ENCODE measurements at places on chromosomes 3 and 15. TPM values are rescaled to one million over a fixed set of nuclear protein-coding genes. Genes with fewer than 3 reads are reported as not detected.

WWTR1 gene
- total RNA-seq: 105 TPM

HHLA2 gene
- total RNA-seq: not detected

GOLGA6L9 gene
- 5.2 TPM for total RNA-seq

IGSF11 gene
- 0.22 TPM for total RNA-seq

MON1A gene
- 12.4 TPM for total RNA-seq

CIP2A gene
- total RNA-seq: 8.6 TPM

TAMM41 gene
- total RNA-seq: 13.9 TPM

FBXO40 gene
- not detected for total RNA-seq

CYP1A1 gene
- 0.91 TPM for total RNA-seq

LIPC gene
- total RNA-seq: not detected

FAM3D gene
- not detected for total RNA-seq

ITIH1 gene
- not detected for total RNA-seq

CYP8B1 gene
- total RNA-seq: not detected

DNA sequence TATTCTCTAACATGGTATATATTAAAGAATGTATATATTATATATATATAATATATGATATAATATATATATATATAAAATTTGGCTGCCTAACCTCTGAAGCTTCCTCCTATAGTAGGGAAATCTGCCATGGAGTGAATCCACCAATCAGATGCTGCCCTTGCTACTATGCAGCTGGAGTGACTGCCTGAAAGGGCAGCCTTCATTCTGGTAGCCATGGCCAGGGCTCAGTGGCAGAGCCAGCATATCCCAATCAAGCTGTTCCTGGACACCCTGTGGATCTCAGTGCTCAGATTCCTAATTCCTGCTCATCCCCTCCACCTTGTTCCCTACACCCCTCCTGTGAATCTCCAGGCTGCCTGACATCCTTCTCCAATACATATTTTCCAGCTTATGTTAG, 2.2 kb upstream of the SH3GL3 start:
- DNase-seq: no peak

GRCh38 chr15:72058585-72058984, 59.4 kb downstream of the MYO9A start:
- DNase-seq: no peak

DNA sequence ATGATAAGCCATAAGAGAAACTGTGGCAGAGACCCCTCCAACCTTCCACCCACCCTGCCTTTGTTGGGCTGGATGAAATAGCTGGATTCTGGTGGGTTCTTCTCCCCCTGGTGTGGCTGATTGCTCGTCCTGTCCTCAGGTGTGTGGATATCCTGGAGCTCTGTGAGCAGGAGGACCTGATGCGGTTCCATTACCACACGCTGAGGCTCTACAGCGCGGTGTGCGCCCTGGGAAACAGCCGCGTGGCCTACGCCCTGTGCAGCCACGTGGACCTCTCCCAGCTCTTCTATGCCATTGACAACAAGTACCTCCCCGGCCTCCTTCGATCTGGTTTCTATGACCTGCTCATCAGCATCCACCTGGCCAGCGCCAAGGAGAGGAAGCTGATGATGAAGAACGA, 306.3 kb upstream of the CHRM5 start:
- DNase-seq: no peak

- peak; percentile 79 for DNase-seq
Observed at GRCh38 chr3:128482666-128483656, 10.0 kb downstream of the GATA2 start.

GRCh38 chr3:148205977-148206376, 491.7 kb upstream of the AGTR1 start:
- no peak for DNase-seq

DNA sequence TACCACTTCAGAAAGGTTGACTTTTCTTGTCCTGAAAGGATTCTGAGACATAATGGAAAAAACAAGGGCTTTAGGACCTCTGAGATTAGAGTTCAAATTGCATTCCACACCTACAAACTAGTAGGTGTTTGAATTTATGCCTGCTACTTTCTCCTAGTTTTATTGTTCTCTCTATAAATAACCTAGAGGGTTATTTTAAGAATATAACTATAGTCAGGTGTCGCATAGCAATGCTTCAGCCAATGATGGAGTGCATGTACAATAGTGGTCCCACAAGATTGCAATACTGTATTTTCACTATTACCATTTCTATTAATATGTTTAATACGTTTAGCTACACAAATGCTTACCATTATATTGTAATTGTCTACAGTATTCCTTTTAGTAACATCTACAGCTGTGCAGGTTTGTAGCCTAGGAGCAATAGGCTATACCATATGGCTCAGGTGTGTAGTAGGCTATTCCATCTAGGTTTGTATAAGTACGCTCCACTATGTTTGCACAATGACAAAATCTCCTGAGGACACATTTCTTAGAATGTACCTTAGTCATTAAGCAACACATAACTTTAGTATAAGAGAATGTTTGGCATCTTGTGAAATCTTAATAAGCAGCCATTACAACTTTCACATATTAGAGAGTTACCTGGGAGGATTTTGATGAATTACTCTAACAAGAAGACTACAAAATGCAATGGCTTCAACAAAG, 1352.5 kb downstream of the ZPLD1 start:
- DNase-seq: no peak

GRCh38 chr3:164459521-164460151, 618.7 kb downstream of the SI start:
- no peak for DNase-seq

GRCh38 chr3:97689962-97690361, 74.6 kb upstream of the ARL6 start:
- no peak for DNase-seq

DNA sequence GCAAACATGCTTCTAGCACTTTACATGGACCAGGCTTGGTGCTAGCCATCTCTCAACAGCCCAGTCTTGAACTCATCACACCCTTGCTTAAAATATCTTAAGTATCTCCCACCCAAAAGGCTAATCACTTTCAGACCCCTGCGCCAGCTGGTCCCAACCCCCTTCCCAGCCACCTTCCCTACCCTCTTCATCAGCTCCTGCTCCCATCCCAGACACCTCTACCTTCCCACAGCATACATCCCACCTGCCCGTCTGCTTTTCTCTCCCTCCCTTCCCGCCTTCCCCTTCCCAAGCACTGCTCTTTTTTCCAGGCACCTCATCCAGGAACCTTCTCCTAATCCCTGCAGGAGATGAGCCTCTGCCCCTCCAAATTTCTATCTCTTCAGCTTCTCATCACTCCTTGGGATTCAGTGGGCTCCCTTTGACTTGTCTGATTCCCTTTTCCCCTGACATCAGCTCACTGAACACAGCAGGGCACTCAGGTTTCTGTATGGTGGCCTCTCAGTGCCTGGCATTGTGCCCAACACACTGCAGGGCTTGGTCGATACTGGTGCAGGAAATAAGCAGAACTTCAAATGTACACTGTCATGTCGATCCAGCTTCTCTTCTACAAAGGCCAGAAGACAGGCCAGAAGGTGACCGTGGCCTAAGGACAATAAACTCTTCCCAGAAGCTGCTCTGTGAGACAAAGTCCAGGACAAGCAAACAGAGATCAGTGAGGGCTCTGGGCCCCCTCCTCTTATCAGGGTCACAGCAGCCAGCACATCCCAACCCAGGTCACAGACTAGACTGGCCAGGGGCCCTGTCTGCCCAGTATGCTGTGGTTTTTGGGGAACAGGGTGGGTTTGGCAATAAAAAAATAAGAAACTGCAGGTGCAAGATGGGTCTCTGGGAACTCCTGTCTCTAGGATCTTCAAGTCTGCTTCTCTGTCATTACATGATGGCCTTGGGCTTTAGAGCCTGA, 2.2 kb upstream of the ITIH1 start:
- DNase-seq: no peak

GRCh38 chr15:31228980-31229826, 97.4 kb upstream of the KLF13 start:
- no peak for DNase-seq

GRCh38 chr15:73569361-73569760, 63.8 kb downstream of the NPTN start:
- DNase-seq: no peak

- no peak for DNase-seq
Observed at GRCh38 chr3:158801201-158801600, 653 bp upstream of the MFSD1 start.

DNA sequence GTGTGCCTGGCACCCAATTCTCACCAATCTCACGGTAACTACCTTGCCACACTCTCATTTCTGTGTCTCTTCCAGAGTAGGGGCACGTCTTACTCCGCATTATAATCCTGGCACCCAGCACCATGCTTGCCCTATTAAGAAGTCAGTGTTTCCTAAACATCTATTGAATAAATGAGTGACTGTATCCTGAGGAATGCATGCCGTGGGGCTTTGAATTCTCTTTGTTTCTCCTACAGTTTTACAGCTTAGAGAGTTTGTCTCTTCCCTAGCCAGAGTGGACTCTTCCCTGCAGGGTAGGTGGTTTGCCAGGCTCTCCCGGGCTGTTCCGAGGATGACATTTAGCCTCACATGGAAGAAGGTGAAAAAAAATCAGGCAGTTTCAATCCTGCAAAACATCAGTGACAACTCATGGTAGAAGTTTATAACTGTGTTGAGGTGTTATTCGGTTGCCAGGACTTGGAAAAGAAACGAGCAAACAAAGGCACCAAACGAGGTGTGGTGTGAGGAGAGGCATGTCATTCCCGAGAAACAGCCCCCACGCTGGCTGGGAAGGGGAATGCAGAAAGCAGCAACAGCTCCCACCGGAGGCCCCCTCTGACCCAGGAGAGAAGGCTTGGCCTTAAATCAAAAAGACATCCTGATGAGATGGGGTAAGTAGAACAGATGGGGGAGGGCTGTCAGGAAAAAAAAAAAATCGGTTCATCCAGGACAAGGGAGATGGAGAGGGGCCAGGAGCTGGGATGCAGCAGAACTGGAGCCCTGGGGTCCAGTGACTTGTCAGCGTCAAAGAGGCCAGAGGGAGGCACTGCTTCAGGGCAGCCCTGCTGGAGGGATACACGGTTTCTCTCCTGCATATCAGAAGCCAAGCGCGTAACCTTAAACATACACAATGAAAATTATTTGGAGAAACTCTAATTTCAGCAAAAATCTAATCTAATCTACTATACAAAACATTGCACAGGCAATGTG, 168.4 kb upstream of the ARRDC4 start:
- no peak for DNase-seq

DNA sequence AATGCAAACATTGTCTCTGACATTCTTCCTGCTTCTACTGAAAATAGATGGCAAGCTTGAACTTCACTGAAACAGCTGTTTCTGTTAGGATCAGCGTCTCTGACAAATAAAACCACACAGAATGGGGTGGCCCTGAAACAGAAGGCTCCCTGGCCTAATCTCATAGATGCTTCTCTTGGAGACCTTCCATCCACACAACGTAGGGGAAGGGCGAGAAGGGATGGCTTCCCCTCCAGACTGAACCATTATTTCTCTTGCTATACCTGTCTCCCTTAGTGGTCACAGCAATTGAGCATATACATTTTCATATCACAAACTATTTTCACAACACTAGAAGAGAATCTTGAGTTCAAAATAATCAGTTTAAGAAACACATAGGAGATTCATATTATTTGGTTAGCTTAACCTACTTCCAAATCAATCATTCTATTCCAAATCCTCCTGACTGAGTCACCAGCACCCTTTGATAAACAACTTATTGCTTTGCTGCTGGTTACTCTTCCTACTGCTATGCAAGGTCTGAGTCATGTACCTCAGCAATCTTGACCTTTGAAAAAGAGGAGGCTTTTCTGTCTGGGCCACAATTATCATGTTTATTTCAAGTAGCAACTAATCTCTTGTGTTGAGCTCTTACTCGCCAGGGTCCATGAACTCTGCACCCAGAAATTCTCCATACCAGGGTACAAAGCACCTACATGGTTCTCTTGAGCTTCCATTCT, 45.5 kb downstream of the CBLB start:
- DNase-seq: peak; percentile 99

DNA sequence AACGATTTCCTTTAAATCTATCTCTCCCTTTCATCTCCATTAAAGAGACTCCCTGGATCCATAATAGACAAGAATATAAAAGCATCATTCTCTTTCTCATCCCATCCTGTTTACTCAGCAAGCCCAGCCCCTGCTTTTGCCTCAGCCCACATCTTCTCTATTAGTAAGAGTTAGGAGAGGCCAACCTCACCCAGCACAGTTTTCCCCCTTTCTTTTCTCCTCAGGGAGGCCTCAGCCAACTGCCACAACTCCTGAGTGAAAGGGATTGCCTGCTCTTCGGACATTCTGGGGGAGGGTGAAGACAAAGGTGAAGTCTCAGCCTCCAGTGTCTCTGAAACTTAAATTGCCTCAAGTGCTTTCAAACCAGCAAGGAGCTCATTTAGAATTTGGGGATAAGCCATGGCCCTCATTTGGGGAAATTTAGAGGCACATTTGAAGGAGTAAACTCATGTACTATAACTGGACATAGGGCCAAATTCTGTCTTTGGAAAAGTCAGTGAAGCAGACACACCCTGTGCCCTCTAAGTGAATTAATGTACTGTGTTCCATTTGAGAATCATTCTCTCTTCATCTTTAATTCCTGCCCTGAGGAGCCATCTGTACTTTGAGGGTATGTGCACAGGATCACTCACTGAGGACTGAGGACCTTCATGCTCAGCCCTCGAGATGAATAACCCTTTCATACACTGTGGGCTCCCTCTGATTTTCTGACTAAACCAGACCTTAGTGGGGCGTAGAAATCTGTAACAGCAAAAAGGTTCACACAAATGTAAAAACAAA, 82.5 kb downstream of the SOX2 start:
- DNase-seq: no peak

DNA sequence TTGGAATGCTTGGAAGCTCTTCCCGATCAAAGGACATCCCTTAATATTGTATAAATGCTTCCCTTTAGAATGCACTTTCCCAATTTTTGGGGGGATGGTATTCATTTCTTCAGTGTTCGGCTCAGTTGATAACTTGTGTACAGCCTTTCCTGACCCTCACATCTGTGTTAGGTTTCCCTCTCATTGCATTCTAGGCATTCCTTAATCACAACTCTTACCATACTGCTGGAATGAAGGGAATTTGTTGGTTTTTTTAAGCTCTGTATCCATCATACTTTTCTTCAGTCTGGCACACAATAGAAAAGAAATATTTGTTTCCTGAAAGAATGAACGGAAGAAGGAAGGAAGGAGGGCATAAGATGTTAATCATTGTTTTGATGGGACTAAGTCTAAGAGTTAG, 119.5 kb downstream of the CHST2 start:
- peak; percentile 61 for DNase-seq

- DNase-seq: no peak
Observed at GRCh38 chr15:77529394-77530159, 103.1 kb downstream of the LINGO1 start.

DNA sequence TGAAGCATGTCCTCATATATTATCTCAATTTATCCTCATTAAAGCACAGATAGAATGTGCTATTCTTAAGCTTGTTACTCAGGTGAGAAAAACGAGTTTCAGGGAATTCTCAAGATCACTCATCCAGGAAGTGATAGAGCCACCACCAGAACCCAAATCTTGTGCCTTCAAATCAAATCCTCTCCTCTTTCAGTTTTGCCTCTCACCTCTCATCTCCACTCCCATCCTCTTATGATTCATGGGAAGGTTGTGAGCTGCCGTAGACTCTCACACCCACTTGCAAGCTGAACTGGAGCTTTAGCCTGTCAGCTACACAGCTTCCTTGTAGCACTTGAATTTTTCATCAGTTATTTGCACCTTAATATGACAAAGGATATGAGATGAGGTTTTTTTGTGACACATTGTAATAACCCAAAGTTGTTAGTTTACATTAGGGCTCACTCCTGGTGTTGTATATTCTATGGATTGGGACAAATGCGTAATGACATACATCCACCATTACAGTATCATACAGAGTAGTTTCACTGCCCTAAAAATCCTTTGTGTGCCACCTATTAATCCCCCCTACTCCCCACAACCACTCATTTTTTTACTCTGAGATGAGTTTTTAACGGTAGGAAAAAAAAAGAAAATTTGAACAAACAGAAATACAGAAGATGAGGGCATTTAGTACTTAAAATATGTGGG, 25.7 kb downstream of the GPR15 start:
- DNase-seq: no peak

Measured in astrocyte (in vitro differentiated cells and primary cell).